ENCODE measurements at places on chromosomes 12 and 14.

DNA sequence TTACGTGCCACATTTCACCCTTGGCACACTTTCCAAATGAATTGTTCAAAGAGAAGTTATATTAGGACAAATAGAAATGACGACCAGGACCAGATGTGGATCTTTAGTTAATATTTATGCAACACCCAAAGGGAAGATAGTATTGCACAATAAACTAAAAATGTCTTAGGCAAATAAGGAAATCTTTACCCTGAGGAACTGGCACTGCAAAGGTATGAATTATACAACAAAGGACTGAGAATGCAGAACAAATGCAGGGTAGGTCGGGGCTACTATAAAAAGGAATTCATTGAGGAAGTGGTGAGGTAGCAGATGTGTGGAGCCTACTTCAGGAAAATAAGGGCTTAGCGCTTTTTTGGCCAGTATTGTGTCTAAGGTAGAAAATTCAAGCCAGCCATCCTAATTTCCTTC is 3.9 kb upstream of the TMTC2 start:
- DNase-seq, result no peak

DNA sequence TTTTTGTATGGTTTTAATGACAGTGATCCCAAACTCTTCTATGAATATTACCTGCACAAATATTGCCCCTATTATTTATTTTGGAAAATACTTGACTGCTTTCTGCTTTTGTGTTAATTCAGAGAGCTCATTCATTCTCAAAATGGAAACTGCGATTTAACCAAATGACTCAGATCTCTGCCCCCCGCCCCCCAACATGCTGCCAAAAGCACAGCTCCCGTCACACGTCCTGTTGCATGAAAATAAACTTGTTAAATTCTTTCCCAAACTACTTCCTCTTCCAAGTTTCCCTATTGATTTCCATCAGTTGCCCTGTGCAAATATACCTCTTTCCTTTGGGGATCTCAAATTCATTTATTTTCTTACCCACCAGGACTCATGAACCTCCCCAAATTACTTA is 18.0 kb upstream of the NRDE2 start:
- DNase-seq, result no peak

- DNase-seq, result no peak
These were observed 92.0 kb downstream of the PPP2R5C start for GRCh38 chr14:101853455-101854018.

DNA sequence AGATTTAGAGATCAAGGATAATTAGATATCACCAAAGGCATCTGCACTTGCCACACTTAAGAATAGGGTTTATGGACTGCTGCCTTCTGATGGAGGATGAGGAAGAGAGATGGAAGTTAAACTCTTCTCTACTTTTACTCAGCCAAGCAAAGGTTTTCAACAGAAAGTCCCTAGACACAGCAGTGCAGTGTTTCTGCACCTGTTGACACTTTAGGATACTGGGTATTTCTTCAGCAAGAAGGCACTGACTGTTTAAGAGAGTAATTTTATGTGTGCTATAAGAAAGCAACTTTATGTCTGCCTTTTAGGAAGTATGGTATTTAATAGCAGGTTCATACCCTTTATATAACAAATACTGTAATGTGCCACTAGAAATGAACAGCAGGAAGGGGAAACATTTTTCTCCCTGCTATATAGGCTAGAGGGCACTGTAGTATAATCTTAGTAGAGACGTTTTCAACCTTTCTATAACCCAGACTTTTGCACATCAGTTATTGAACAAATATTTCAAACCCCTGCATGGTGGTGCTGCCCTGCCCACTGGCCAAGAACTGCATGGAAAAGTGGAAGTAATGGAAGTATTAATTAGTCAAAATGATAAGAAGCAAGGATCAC is 225.0 kb upstream of the GRIP1 start:
- DNase-seq, result no peak

- DNase-seq, result peak; percentile 25
These were observed at the start of gene PTPRO for GRCh38 chr12:15322164-15323061. PTPRO (plus strand) TSS chr12:15322508.

GRCh38 chr12:1083889-1084262 is 92.9 kb downstream of the ERC1 start:
- DNase-seq, result no peak

DNA sequence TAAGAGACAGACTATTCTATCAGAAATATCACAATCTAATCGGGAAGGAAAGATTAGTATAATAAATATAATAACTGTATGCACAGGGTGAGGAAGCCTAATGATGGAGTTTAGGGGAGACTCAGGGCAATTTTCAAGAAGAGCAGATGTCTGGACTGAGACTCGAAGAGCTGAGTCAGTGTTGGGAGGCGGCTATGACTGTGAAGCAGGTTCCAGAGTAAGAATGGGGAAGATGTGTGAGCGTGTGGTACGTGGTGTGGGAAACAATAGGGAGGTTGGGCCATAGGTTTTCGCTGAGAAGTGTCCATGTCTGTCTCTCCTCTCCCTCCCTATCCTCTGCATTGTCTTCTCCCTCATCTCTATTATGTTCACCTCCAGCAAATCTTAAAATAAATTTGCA is 85.6 kb downstream of the LMO3 start:
- DNase-seq, result no peak

DNA sequence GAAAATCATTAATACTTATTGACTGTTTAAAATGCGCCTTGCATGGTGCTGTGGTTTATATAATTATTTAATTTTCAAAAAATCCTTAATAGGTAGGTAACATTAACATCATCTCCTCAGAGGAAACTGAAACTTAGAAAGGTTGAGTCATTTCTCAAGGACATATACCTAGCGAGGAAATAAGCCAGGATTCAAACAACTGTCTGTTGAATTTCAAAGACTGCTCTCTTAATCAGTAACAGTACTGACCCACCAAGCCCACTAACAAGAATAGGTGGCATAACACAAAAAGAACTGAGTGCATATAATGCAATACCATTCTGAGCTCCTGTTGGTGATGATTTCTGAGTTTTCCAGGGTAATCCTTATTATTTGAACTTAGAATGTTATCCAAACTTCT is 174.3 kb downstream of the SOX5 start:
- no peak for DNase-seq

GRCh38 chr12:122523280-122523679 is 3.5 kb downstream of the RSRC2 start:
- DNase-seq, result no peak

DNA sequence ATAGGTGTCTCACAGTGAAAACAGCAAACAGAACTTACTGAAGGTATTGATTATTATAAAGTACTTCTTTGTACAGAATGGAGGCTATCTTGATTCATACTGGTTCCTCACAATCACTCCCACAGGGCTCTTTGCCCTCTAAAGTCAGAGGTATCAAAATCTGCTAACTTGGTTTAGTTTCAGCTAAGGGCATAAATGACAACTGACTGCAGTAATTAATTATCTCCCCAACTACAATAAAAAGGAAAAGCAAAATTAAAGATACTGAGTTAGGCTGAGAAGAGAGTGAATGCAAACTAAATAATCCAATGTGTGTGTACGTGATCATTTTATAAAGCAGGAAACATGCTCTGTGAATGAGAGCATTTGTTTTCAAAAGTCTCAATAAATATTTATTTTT is 338.7 kb downstream of the ACSS3 start:
- no peak for DNase-seq

- no peak for DNase-seq
These were observed 571.7 kb downstream of the DIO2 start for GRCh38 chr14:79639613-79640012.

GRCh38 chr12:113961921-113962710 is 4.0 kb downstream of the RBM19 start:
- DNase-seq, result no peak

GRCh38 chr12:124024263-124024678 is 51.3 kb downstream of the ZNF664 start:
- DNase-seq, result no peak

DNA sequence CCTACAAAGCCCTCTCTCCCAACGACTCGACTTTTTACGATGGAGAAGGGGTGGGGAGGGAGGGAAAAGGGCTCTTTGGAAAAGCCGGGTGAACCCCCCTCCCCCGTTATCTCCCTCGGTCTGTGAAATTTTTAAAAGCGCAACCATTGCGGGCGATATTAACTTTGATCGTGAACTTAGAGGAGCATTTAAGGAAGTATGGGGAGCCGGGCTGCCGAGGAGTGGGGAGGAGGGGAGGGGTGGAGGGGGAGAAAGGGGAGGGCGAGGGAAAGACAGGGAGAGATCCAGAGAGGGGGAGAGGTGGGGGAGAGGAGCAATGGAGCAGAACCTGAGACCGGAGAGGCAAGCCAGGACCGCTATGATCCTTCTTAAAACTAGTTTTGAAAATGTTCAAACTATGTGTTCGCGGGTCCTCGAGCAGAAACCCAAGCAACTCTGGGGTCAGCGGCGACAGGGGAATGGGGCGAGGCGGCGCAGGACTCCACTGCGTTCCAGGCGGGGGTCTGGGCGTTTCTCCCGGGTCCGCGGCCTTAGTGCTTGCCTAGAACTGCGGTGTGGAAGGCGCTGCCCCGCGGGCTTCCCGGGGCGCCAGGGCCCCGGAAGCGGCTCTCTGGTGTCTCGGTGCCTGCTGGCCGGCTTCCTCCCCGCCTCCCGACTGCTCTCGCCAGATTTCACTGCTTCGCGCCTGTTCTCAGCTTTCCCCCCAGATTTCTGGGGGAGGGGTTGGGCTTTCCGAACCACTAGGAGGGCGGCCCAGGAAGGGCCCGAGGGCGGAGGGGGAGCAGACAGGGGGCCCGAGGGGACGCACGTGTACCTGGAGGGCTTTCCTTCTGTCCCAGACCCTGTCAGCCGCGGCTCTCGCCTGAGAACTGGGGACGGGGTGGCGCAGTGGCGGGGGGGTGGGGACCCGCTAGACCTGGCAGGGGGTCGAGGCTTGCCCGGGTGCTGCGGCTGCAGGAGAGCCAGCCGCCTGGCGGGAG is at the start of gene HOTAIR:
Gene HOTAIR (minus strand): TSS at position 871 of the 980 bp plus-strand sequence.
- no peak for DNase-seq

DNA sequence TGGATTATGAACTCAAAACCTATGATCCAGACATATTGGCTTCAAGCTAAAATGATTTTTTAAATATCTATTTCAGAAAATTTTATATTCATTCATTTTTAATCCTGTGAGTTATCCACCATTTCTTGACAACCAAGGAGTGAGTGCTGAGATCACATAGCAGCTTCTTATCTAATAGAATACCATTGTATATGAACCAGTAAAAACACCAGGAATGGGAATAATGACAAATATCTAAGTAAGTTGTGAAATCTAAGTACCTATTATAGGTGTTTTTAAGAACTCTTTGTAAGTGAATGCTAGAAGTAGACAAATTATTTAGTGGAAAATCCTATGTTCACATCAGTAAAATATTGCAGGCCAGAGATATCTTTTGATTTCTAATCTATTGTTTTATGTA is 8.2 kb downstream of the LUM start:
- no peak for DNase-seq

GRCh38 chr12:66210840-66211239 is 21.8 kb downstream of the IRAK3 start:
- DNase-seq, result no peak

- no peak for DNase-seq
These were observed 33.1 kb downstream of the C12orf42 start for GRCh38 chr12:103462675-103463074.

GRCh38 chr12:30826276-30826675 is 71.5 kb upstream of the CAPRIN2 start:
- DNase-seq, result no peak

DNA sequence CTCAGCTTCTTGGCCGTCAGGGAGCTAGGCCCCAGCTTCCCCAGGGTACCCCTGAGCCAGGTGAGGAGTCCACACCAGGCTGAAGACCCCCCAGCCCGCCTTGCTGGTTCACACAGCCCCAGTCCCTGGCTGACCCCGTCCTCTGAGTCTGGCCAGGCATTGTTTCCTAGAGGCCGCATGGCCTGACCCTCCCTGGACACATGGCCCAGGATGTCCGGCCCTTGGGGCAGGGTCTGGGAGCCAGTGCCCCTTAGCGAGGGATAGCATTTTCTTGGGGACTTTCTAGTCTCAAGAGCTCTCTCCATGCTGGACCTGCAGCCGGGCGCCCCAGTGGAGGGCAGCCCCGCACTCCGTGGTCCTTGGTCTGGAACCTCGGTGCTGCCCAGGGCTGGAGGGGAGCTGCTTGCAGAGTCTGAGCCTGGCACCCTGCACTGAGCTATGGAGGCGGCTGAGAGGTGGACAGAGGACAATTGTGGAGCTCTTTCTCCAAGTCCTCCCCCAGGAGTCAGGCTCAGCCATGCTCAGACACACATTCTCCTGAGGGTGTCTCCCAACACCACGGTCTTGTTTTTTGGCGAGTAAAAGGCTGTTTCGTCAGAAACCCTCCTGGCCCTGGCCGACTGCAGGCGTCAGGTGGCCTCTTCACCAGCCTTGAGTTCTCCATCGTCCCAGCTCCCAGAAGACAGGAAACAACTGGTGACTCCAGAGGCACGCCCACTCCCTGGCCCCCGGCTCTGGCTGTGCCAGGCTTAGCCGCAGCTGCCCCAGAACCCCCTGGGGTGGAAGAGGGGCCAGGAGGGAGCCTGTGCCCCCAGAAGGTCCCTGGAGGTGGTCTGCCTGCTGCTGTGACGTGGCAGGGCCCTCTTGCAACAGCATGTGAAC is 17.6 kb upstream of the CRIP2 start:
- no peak for DNase-seq

DNA sequence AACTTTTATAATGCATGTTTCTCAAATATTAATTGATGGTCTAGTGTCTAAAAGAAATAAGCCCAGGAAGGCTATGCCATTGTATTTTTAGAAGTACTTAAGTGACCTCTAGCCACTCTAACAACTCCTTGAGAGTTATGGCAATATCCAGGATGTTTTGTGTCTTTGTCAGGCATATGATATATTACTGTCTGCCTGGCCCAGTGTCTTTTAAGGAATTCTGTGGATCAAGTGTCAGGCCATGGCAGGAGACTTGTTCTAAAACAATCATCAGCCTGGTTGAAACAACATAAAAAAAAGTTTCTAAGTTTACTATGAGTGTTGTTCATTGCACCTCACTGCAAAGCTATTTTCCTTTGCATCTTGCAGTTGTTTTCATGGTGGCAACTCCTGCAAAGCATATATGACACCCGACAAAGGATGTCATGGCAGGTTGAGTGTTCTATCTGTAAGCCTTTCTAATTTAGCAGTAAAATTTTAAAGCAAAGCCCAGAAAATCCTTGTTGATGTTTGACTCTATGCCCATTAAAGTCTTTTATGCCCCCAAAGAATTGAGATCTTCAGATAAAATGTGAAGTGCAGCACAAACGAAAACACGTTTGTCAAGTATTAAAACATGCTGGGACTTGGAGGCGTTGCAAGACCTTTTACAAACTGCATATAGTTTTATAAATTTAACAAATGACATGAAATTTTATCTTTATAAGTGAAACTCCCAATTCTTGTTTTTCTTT is 89.5 kb upstream of the SLC38A2 start:
- DNase-seq, result no peak

- no peak for DNase-seq
These were observed 105.6 kb upstream of the ARID2 start for GRCh38 chr12:45623940-45624339.

Data from left renal cortex interstitium (tissue), 4 donors.